ENCODE measurements at places on chromosomes 16 and 17.

- no peak for DNase-seq
Observed at GRCh38 chr17:43652124-43652480, 9.6 kb downstream of the MEOX1 start.

GRCh38 chr17:17876959-17877528, 40.3 kb upstream of the SREBF1 start:
- DNase-seq, result no peak

- DNase-seq, result no peak
Observed at GRCh38 chr17:62689441-62690167, 62.1 kb downstream of the MRC2 start.

GRCh38 chr17:66397486-66397885, 95.1 kb downstream of the PRKCA start:
- DNase-seq, result no peak

DNA sequence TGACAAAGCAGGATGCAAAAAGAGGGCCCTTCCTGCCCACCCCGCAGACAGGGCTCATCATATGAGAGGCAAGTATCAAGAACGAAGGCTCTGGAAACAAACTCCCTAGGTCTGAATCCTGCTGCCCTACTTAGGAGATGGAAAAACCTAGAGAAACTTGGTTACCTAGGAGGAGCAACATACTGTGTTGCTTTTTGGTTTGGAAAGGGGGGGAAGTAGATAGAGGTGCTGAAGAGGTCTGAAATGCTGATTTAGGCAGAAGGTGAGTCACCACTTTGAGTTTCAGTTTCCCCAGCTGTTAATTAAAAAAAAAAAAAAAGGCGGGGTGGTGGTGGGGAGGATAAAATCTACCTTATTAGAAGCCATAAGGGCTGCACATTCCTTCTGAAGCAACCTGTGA, 1.5 kb downstream of the N4BP1 start:
- peak; percentile 16 for DNase-seq

- no peak for DNase-seq
Observed at GRCh38 chr16:78942625-78943245, 657.8 kb downstream of the MAF start.

GRCh38 chr17:63439687-63440086, 6.4 kb downstream of the CYB561 start:
- DNase-seq, result no peak

DNA sequence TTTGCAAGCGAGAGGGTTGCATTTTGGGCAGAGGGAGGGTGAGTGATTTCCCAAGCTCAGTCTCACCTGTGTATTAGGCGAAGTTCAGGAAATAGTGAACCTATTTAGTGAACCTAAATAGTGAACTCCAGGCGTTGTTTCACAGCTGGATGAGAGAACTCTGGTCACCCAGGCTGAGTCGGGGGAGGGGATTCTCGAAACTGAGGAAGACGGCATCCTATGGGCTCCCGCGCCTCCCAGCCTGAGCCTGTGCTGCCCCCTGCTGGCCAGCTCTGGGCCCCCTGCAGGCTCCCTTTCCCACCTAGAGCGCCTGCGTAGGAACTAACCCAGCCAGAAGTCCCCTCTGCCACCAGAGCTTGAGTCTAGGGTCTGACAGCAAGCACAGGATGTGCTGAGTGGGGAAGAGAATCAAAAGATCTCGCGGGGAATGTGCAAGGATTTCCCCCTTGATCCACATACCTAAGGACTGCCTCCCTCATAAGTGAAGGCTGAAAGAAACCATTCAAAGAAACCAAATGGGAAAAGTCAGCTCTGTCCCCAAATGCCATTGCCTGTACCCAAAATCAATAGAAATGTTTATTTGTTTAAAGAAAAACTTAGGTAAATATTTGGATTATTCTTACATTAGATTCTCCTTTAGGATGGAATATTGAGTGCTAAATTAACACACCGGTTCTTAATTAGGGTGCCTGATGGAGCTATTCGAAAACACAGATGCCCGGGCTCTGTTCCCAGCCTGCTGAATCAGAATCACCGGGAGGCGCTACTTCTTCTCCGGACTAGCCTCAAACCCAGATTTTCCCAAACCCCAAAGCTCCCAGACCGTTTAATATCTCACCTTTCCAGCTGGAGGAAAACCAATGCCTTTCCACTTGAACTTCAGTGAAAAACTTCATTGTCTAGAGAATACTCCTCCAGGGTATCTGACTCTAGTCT, 14.8 kb upstream of the MARVELD3 start:
- DNase-seq, result peak; percentile 85

GRCh38 chr17:35147375-35147905, at the start of gene UNC45B:
UNC45B (plus strand) TSS chr17:35147817; CDS start chr17:35148264, 447 bp downstream.
- DNase-seq, result no peak

DNA sequence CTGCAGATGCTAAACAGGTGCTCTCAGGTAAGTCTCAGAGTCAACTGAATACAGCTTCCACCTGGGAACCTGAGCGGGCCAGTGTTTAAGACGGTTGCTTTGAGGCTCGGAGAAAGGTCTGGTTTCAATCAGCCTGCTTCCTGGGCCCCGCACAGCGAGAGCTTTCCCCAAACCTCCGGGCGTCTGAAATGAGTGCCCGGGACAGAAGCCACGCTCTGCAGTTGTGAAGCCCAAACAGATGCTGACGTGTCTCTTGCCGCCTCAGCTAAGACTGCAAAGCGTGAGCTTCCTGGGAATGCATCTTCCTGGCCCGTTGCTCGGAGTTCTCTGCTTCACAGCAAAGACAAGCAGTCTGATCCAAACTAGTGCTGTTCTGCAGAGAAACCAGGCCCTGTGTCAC, 36.7 kb downstream of the PLXDC1 start:
- no peak for DNase-seq
